ENCODE measurements at places on chromosomes 11 and 22.

GRCh38 chr11:18632841-18633240 lies 1.3 kb downstream of the SPTY2D1 start:
- DNase-seq: no peak

DNA sequence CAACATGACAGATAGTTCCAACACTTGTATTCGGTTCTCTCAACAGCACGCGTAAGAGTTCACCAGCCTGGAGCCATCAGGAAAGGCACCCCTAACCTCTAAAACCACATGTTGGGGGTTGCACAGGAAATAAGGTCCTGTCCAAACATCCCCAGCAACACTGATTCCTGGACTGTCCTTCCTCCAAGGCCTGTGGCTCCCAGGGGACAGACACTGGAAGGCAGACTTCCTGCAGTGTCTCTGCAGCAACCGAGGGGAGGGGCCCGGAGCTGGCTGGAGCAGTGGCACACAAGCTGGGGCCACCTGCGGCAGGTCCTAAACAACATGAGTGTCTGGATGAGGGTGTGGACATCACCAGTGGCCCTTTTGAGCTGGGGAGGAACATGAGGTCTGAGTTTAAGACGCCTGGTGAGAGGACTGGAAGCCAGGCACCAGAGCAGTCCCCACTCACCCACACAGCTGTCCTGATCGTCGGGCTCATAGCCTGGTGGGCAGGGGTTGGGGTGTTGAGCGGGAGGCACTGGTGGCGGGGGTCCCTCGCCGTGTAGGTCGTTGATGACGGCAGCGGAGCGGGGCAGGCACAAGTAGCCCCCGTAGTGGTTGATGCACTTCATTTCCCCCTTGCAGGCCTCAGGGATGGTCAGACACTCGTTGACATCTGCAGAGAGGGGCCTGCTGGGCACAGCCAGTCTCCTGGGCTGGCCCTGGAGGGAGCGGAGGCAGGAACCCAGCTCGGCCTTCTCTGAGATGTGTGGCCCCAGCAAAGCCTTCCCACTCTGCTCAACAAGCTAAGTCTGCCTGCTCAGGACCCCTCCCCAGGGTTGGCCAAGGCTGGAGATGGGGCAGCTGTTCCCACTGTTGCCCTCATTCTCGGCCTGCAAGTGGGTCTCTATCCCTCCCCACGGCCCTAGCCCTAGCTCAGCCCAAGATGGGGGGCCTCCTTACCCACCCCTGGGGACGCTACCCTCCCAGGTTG lies 1.6 kb downstream of the EFEMP2 start:
- no peak for DNase-seq

DNA sequence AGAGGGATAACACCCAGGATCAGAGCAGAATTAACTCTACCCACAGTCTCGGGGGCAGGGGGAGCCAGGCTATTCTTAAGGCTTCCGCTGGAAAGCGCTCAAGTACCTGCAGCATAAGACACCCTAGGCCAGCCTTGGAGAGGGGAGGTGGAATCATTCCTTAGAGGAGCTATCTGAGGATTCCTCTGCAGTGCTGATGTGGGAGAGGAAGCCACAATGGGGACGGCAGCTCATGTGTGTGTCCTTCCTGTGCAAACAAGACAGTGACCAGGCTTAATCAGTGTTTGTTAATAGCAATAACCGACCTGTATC lies 382.2 kb upstream of the CADM1 start:
- no peak for DNase-seq

DNA sequence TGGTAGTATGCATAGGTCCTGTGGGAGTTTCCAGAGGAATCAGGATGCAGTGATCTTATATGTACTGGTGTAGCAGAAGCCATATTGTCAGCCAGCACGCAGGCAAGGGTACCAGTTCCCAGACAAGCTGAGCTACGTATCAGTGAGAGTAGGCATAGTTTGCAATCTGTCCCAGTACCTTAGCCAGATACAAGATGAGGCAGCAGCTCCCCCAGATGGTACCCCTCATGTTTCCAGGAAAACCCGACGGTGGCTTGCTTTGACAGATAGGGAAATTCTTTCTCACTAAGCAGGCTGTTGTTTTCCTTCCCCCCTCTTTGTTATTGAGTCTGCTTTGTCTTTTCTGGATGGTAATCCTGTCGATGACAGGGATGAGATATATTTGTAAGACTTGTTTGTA lies 109.7 kb upstream of the RRM1 start:
- DNase-seq: no peak

DNA sequence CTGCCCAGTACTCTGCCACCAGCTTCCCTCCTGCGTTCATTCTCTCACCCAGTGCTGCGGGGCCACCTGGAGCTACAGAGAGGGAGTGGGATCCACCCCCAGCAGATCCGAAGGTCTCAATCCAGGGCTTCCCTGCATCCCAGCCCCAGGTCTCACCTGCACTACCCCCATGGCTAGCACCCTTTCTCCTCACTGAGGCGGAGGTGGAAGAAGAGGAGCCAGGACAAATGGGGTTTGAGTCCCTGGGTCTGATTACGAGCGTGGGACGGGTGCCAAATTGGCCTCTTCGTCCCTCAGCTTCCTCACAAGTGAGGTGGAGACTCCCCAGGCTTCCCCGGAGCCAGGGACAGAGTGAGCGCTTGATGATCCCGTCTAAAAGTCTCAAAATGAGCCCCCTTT lies 64.2 kb downstream of the NFAM1 start:
- peak; percentile 18 for DNase-seq

GRCh38 chr11:130827451-130828377 lies 88.6 kb downstream of the SNX19 start:
- DNase-seq: no peak

DNA sequence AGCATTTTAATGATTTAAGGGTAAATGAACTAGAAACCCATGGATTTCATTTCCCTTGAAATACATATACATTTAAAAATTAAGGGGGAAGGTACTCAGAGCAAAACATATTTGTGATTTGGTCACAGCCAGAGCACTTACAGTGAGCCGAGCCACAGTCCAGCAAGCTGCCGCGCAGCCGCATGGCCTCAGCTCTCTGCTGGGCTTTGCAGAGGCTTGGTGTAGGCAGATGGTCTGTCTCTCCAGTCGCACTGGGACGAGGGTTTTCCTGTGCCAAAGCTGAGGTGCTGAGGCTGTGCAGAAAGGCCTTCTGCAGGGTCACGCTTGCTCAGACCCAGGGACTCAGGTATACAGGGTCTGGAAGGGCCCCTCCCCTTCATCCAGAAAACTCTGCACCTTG lies 367.3 kb downstream of the OPCML start:
- DNase-seq: no peak

- no peak for DNase-seq
Measured at GRCh38 chr11:126815111-126815510, 185.5 kb downstream of the KIRREL3 start.

- no peak for DNase-seq
Measured at GRCh38 chr11:45178890-45179671, 32.6 kb downstream of the PRDM11 start.

- DNase-seq: peak; percentile 64
Measured at GRCh38 chr11:63767565-63768236, 874 bp downstream of the ZFTA start.

GRCh38 chr11:35714882-35715627 lies 52.5 kb downstream of the TRIM44 start:
- DNase-seq: no peak

GRCh38 chr11:47354913-47355282 lies 2.4 kb upstream of the MYBPC3 start:
- no peak for DNase-seq

- no peak for DNase-seq
Measured at GRCh38 chr11:30730011-30730410, 143.9 kb upstream of the MPPED2 start.

DNA sequence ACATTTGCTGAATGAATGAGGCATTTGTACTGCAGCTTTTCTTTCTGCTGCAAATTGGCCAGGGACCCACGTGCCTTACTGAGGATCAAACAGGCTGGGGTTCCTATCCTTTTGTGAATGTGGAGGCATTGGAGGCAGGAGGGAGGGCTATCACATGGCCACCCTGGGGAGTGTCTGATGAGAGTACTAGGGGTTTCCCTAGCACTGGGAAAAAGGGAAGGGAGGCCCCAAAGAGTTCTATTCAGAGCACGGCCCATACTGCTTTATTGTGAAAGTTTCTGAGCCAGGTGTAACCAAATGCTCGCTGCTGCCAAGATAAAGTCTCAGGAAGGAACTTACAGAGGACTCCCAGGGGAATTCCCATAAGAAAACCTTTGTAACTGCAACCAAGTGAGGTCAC lies 78.4 kb upstream of the ANO1 start:
- no peak for DNase-seq

GRCh38 chr11:108122166-108122628 lies 830 bp downstream of the ACAT1 start:
- DNase-seq: no peak

- no peak for DNase-seq
Measured at GRCh38 chr11:92329646-92330045, 105.0 kb downstream of the FAT3 start.

DNA sequence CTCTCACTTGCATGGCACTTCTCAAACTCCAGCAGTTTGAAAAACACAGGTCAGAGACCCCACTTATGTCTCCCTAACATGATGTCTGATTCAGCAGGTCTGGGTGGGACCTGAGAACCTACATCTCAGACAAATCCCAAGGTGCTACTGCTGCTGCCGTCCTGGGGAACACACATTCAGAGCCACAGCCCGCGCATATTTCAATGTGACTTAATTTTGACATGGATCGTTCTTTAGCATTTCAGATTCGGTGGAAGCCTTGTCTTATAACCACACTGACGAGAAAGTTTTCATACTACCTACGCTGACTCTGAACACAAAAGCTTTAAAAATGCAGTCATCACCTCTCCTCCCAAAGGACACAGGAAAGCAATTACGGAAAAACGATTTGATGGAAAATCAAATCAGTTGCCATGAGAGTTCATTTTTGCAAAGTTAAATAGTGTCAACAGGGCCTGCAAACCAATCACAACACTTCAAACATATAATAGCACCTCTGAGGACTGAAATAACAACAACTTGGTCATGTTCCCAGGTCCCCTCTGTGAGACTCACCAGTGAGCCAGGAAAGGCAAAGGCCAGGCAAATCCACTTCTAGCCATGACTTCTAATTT lies 132.6 kb downstream of the SHANK2 start:
- peak; percentile 66 for DNase-seq

DNA sequence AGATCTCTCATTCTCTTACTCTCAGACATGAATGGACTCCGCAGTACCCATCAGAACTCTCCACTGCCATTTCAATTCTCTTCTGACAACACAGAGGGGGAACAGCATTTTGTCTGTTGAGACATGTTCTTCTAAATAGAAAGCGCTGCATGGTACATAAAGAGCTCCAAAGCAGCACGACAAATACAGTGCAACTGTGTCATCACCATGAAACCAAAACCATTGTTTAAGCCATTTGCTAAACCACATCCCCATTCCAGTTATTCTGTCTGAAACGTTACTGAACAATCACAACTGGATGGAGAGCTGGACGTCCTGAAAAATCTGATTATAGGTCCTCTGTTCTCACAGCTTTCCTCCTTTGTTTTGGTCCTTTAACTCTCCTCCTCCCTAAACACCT lies 17.9 kb upstream of the TENM4 start:
- DNase-seq: no peak
